ENCODE measurements at places on chromosomes 11 and 22.

DNA sequence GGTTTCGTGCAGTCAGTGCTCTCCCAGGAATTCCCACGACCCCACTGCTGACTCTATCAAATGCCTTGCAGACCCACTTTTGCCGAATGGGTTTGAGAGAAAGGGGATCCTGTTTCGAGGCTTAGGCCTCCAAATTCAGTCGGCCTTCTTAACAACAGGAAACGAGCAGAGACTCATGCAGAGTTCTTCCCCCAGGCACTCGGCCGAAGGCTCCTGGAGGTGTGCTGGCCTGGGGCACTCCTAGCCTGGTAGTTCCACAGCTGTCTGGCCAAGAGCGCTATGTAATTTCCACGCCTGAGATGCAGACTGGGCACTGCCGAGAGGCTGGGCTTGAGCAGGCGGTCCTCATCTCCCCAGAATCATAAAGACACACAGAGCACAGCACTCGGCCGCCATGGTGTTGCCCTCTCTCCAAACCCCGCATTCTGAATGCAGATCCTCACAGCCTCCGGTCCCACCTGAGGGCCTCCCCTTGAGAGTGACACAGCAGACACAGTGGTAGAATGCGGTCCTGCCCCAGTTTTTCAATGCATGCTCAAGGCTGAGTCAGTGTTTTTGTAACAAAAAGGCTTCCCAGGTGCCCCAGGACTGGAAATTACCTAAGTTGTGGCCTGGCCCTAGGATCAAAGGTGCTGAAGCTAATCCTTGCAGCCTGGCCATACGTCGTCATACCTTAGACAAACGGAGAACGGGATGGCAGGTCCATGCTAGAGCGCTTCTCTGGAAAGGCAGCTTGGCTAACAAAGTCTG lies 30.2 kb upstream of the BID start:
- no peak for DNase-seq

- DNase-seq, result no peak
Observed at GRCh38 chr11:10651656-10652361, 41.7 kb downstream of the IRAG1 start.

- no peak for DNase-seq
Observed at GRCh38 chr22:22882033-22882717, 5.4 kb upstream of the IGLL5 start.

- DNase-seq, result no peak
Observed at GRCh38 chr11:20362481-20362880, 1.0 kb upstream of the HTATIP2 start.

- DNase-seq, result no peak
Observed at GRCh38 chr22:50547263-50547985, 1.7 kb downstream of the KLHDC7B start.

- DNase-seq, result no peak
Observed at GRCh38 chr11:116642902-116643301, 129.9 kb downstream of the BUD13 start.

GRCh38 chr11:124761301-124762104 lies 587 bp downstream of the ESAM start:
- no peak for DNase-seq

DNA sequence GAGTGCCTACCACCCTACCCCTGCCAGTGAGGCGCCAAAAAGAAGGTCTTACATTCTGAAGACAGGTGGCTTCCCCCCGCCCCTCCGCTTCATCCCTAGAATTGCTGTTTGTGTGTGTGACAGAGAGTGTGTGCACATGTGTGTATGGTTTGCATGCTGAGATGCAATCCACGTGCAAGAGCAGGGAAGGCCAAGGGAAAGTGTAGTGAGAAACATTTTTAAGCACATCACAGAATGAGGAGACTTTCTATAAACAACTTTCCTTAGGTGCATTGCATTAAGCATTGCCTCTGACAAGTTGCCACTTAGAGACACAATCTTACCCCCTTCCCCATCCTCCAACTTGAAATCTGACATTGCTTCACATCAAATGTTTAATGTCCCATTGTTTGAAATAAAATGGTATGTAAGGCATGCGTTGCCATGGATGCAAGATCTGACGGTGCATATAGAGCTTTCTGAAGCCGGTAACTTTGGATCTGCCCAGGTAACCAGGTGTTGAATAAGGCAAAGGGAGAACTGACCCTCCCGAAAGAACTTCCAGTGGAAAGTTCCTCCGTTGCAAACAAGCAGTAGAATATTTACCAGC lies 21.4 kb downstream of the FJX1 start:
- DNase-seq, result no peak

- no peak for DNase-seq
Observed at GRCh38 chr11:17816232-17816931, 81.8 kb downstream of the KCNC1 start.

GRCh38 chr22:32204040-32204855 lies 625 bp downstream of the RFPL2 start:
- no peak for DNase-seq

GRCh38 chr11:117941163-117941707 lies 12.0 kb upstream of the TMPRSS13 start:
- DNase-seq, result no peak

DNA sequence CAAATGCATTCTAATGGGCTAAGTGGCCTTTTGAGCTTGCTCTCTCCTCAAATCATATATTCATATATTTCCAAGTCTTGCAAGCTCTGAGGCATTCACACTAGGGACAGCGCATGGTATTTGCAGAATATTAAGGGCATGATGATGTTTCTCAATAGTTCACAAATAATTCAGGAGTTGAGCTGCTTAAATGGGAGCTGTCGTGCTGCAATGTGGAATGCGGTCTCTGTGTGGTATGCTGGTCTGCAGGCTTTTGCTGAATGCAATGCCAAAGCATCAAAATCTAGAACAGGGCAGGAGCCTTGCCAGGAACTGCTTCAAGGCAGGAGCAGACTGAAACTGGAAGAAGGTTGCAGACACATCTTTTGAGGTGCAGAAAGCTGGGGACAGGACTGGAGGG lies 1060.0 kb downstream of the TBC1D22A start:
- DNase-seq, result no peak

GRCh38 chr22:17988800-17989513 lies 35.4 kb downstream of the MICAL3 start:
- DNase-seq, result no peak

- DNase-seq, result no peak
Observed at GRCh38 chr11:7967826-7968225, 2.6 kb upstream of the NLRP10 start.

GRCh38 chr11:16321148-16321547 lies 35.2 kb downstream of the SOX6 start:
- DNase-seq, result no peak

- DNase-seq, result no peak
Observed at GRCh38 chr11:20873054-20873453, 203.7 kb downstream of the NELL1 start.

DNA sequence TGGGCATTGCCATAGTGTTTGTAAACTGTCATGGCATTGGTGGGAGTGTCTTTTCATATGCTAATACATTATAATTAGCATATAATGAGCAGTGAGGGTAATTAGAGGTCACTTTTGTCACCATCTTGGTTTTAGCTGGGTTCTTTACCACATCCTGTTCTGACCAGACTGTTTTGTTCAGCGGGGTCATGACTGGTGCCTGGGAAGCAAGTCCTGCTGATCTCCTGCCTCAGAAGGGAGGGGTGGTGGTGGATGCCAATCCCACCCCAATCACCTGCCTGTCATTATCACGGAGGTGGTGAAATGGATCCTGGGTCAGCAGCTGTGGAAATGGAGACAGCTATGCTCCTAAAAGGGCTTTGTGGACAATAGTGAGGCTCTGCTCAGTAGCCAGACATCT lies 31.2 kb downstream of the IL18 start:
- DNase-seq, result no peak

DNA sequence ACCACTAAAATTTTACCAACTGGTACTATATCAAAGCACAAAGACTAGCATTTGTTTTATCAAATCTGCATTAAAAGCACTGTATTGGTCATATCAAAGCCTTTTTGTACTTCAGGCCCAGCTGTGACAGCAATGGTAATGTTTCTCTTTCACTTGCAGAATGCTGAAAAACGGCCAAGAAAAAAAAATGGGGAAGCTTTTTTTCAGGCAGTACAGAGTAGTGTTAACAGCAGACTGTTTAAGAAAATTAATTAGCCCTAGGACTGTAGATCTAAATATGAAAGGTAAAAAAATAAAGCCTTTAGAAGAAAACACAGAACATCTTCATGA lies 33.3 kb downstream of the DENND5A start:
- no peak for DNase-seq

GRCh38 chr22:37244114-37244921 lies at the start of gene RAC2:
RAC2 (minus strand) TSS chr22:37244269; CDS start chr22:37244148, 121 bp downstream.
- DNase-seq, result no peak

GRCh38 chr11:1791912-1792311 lies 28.2 kb upstream of the CTSD start:
- DNase-seq, result no peak

DNA sequence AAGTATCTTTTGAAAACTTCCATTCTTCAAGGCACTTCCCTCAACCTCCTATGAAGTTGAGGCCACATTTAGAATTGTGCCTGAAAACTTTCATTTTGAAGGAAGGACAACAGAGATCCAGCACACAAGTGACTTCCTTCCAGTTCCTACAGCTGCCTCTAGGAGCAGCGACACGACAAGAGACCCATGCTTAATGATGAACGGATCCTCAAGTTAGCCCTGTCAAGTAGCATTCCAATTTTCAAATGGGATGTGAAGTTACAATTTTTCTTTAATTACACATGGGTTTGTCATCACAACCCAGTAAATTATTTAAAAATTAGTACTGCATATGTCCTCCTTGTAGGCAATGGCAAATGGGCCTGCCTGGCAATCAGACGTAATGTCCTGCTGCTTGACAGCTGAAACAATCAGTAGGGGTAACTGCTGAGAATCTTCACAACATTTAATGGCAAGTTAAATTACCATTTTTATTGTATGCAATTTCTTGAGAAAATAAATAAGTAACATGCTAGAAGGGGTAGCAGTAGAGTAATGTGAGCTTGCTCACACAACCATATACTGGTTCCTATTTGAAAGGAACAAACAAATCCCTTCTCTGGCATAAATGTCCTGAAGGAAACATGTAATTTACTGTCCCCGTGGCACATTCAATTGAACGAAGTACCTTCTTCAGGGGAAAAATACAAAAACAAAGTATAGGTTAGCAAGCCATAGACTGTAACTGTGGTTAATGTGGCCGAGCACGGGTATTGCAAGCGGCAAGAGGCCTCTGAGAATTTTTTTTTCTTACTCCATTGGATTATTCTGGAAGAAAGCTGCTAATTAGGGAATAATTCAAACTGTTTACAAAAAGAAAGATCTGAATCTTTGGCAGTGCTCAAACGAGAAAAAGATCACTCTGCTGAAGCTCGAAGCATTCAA lies 288.3 kb downstream of the CADM1 start:
- DNase-seq, result no peak

- no peak for DNase-seq
Observed at GRCh38 chr11:120667281-120667680, 155.7 kb downstream of the GRIK4 start.

DNA sequence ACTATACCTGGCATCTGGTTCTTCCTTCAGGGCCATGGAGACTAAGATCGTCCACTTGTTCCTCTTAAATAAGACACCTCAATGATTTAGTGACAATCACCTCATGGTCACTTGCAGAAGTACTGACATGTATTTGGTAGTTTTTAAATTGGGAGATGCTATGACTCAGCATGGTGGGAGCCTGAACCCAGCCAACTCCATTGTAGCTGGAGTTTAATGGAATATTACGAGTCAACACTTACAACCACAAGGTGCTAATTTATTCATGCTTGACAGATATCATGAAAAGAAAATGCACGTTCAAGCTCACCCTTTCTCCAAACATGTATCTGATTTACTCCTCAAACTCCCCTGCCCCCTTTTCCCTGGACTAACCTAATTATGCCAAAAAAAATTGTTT lies 16.6 kb upstream of the APOL3 start:
- DNase-seq, result no peak

GRCh38 chr11:67260406-67260805 lies 5.9 kb upstream of the GRK2 start:
- no peak for DNase-seq

GRCh38 chr11:861105-861479 lies 18.4 kb downstream of the TSPAN4 start:
- DNase-seq, result no peak

DNA sequence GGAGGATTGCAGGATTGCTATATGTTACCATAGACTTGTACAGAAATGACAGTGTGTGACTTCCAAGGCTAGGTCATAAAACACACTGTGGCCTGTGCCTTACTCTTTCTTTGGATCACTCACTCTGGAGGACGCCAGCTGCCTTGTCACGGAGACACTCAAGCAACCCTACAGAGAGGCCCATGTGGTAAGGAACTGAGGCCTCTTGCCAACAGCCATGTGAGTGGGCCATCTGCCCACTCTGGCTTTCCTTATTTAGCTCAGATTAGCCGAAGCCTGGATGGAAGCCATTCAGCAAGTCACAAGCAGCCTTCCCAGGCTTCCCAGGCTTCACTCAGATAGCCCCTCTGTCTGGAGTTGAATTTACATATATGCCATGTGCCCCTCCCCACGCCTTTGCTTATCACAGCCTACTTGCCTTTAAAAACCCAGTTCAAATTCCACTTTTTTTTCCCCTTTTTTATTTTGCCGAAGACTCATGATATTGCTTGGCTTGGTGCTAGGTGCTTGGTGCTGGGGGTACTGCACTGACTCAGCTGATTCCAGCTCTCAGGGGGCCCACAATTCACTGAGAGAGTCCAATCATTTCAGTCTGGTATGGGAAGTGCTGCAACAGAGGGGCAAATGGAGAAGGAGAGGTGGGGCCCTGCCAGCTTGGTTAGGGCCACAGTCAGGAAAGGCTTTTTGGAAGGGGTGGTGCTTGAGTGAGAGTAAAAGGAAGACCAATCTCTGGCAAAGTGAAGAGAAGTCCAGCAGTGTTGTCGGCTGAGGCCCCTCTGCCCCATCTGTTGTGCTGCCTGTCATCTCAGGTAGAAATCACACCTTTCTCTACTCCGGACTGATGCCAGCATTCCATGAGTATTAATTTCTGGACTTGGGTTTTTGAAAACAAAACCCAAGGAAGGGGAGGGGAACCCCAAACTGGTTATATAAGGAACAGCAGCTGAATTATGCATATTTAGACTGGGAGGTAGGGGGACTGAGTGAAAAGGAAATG lies 14.5 kb upstream of the P4HA3 start:
- no peak for DNase-seq

DNA sequence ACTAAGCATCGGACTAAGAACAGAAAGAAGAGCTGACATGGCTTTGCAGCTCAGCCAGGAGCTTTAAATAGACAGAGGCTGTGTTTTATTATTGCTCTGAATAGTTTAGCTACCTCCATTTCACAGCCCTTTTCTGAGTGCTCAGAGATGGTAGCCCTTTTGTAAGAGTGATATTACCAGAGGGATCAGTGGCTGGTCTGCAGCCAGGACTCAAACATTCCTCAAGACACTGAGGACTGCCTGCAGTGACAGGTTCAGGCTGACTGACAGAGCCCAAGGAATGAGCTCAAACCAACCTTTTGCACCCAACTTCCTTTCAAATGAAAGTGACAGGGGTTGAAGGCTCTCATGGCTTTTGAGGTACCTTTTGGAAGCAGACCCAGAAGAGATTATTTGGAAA lies 189.0 kb downstream of the DDX10 start:
- no peak for DNase-seq

GRCh38 chr11:32402836-32403235 lies 32.5 kb downstream of the WT1 start:
- no peak for DNase-seq

GRCh38 chr11:88101881-88102597 lies 73.2 kb downstream of the RAB38 start:
- DNase-seq, result no peak

GRCh38 chr11:1828542-1828941 lies 6.2 kb upstream of the SYT8 start:
- DNase-seq, result no peak

GRCh38 chr11:71373791-71374454 lies 74.3 kb downstream of the DHCR7 start:
- no peak for DNase-seq
